ENCODE measurements at places on chromosomes 3 and 15.
A peak's percentile ranks its signal among the peaks of the same experiment; 100 is the strongest.

DNA sequence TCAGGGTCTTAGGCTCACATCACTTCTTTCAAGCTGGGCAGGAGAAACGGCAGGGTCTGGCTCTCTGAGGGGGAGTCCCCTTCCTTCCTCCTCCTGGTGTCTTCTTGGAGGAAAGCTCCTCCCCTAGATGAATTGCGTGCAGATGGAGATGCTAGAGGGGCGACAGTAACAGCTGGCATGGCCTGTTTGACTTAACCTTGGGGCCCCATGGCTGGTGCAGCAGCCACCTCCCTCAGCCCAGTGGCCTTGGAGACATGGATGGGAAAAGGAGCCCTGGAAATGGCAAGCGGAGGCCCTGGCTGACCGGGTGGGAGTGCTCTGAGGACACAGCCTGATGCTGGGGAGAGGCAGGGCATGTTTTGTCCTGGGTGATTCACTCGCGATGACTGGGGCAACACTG is 20.2 kb downstream of the PAK6 start:
- DNase-seq, result no peak

- DNase-seq, result no peak
Measured at GRCh38 chr3:122055215-122055614, at the start of gene CD86. Gene CD86, plus strand, starts transcription at chr3:122055362. Its CDS starts 128 bp downstream, at chr3:122055490.

- peak; percentile 7 for DNase-seq
Measured at GRCh38 chr3:154615471-154615870, 185.5 kb upstream of the GPR149 start.

DNA sequence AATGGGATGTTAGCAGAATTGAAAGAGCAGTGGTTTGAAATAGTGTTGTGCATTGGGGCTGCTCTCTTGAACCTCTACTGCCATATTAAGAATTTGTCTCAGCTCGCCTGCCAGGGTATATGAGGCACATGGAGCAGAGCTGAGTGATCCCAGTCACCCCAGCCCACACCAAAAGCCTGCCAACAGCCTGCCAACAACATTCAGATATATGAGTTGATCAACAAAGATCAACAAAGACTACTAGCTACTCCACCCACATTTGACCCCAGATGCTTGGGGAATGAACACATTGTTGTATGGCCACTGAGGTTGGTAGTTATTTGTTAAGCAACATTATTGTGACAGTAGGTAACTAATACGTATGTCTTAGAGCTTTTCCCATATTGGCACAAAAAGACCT is 570.9 kb upstream of the IL12A start:
- peak; percentile 17 for DNase-seq

DNA sequence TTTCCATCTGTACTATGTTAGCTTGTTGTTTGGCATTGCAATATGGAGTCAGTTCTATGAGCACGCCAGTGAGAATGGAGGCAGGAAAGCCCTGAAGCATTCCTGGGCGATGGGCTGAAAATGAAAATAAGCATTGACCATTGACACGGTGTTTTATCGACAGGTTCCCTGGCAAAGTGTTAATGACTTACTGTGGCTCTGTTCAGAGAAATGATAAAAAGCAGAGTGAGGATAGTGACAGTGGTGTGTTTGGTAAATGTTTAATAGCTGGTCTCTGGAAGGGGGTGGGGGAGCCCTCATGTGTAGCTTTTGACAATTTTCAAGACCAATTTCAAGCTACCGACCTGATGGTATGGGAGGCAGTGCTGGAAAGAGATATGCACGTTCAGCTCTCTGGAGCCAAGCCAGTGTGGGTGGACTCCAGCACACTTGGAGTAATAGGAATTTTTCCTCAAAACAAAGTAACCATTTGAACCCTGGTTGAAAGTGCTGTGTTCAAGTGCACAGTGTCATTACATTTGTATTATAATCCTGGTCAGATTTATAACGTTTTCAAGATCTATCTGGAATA is 341.7 kb upstream of the ROBO2 start:
- DNase-seq, result no peak

- DNase-seq, result no peak
Measured at GRCh38 chr3:25572919-25573385, 91.8 kb downstream of the TOP2B start.

- peak; percentile 48 for DNase-seq
Measured at GRCh38 chr15:88913017-88913849, at the start of gene MFGE8. Gene MFGE8, minus strand, starts transcription at chr15:88913379. Its CDS starts 60 bp downstream, at chr15:88913319.

- DNase-seq, result no peak
Measured at GRCh38 chr3:51717446-51717845, 10.6 kb downstream of the GRM2 start.

GRCh38 chr3:123383091-123384053 is 65.5 kb downstream of the ADCY5 start:
- DNase-seq, result peak; percentile 19

DNA sequence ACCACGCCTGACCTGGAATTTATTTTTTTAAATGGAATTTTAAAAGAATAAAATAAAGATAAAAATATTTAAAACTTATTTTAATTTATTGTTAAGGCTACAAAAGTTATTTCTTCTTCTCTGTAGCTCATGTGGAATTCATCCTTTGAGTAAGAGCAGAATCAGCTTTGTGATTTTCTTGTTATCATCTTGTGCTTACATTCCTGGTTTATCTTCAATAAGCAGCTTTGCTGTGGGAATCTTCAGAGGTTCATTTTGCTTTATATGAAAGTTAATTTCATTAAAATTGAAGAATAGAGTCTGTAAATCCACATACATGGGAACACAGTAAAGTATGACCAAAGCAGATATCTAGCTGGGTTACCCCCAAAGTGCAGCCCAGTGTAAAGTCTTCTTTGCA is 35.4 kb upstream of the ARL8B start:
- no peak for DNase-seq

- DNase-seq, result no peak
Measured at GRCh38 chr3:10964537-10965167, 27.9 kb upstream of the SLC6A1 start.

GRCh38 chr3:122299872-122300460 is 25.1 kb upstream of the CSTA start:
- DNase-seq, result no peak

DNA sequence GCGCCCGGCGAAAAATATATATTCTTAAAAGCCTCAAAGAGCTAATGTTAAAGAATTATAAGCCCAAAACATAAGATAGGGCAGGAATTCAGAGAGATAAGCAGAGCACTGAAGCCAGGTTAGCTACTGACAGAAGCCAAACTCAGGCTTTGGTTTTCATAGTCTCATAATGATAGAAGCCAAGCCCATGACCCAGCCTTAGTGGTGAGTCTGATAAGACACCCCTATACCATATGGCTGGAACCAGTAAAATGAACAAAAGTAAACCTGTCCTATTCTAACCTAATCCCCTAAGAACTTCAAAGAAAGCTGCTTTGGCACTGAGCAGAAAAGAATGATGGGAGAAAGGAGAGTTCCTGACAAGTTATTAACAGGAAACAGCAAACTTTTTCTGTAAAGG is 25.9 kb downstream of the MYO9A start:
- no peak for DNase-seq

- no peak for DNase-seq
Measured at GRCh38 chr3:125134952-125135351, 77.6 kb downstream of the SLC12A8 start.

- no peak for DNase-seq
Measured at GRCh38 chr3:36488077-36488789, 107.9 kb downstream of the STAC start.

- no peak for DNase-seq
Measured at GRCh38 chr3:9066141-9066540, 102.9 kb upstream of the RAD18 start.

GRCh38 chr3:109187390-109187789 is 50.9 kb downstream of the C3orf85 start:
- no peak for DNase-seq

GRCh38 chr3:126536126-126536525 is 12.2 kb downstream of the CHST13 start:
- no peak for DNase-seq

DNA sequence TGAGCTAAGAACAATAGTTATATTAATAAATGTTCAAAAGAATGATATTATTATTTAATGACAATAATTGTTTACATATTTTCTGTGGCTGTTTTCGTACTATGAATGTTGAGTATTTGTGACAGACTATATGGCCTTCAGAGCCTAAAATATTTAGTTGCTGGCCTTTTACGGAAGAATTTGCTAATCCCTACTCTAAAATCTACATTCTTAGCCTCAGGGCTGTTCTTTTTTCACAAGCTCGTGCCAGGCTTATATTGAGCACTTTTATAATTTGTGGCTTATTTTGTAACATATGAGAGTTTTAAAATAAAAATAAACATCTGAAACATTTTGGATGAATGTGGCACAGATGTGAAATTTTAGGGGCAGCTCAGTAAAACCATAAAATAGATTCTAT is 79.9 kb downstream of the KCNH8 start:
- DNase-seq, result no peak

DNA sequence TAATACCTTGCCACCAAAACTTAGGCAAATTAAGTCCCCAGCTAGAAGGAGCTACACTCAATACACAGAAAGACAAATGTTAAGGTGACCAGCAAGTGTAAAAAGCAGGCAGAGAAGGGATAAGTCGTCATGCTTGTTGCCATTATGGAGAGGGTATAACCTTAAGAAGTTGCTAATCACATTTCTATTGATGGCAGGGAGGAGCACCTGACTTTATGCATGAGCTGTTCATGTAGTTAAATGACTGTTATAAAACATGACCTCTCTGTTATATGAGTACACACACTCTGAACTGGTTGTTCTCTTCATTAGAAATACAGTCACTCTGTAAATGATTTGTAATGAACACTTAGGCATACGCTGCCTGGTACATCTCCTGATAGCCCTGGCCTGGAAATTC is 6.6 kb upstream of the CCNL1 start:
- DNase-seq, result no peak

GRCh38 chr15:59976480-59977271 is 27.4 kb upstream of the FOXB1 start:
- DNase-seq, result no peak

- DNase-seq, result peak; percentile 52
Measured at GRCh38 chr3:194322678-194323211, 28.4 kb downstream of the CPN2 start.

DNA sequence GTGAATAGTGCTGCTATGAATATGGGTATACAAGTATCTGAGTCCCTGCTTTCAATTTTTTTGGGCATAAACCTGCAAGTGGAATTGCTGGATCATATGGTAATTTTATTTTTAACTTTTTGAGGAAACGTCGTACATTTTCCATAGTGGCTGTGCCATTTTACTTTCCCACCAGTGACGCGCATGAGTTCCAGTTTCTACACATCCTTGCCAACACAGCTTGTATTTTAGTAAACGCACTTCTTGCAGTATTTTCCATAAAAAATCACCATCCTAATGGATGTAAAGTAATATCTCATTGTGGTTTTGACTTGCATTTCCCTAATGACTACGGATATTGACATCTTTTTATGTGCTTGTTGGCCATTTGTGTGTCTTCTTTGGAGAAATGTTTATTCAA is 105.0 kb downstream of the NFKBIZ start:
- DNase-seq, result no peak

GRCh38 chr3:62046326-62046725 is 327.0 kb downstream of the FEZF2 start:
- DNase-seq, result peak; percentile 41

DNA sequence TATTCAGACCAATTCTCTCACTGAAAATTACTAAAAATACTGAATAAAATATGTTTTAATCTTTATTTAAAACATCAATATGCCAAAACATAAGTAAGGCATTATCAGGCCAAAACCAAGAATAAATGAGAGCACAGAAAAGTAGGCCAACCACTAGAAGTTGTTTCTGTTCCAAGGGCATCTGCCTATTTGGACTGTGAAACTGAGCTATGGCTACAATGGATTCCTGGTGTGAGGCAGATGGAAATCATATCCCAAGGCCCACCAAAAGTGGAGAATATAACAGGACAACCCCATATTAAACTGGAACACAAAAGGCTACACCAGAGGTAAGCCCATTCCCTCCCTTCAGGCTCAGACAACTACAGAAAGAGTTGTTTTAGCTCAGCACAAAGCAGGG is 302.8 kb upstream of the IL12A start:
- no peak for DNase-seq

DNA sequence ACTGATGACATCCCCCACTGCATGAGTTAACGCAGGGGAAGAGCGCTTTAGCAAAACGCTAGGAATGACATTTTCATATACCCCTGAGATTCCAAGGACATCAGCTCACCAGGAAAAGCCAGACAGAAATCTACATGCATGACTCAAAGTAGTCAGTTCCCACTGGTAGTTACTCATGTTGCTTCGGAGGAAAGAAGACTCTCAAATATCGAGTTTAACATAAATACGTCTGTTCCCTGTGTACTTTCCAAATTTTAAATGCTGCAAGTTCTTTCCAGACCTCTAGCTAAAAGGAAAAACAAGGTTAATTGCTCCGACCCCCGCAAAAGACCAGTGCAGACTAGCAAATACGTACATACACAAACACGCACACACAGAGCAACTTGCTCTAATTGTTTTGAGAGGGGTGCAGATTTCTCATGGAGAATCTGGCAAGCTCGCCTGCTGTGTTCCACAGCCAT is 115.4 kb upstream of the PRICKLE2 start:
- DNase-seq, result peak; percentile 89

DNA sequence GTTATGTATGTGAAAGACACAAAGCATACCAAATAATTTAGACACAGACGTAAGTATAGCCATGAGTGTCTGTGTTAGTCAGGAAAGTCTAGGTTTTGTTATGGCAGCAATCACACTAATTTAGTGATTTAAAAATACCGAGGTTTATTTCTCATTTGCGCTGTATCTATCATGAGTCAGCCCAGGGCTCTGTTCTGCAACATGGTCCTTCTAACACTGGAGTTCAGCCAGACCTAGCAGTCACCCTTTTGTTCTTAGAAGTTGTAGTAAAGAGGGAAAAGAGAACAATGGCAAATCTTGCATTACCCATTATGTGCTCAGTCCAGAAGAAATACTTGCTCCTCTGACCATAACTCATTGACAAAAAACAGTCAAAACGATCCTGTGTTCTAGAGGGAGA is 311.5 kb downstream of the NLGN1 start:
- peak; percentile 31 for DNase-seq

- no peak for DNase-seq
Measured at GRCh38 chr15:53758412-53758811, 1.1 kb downstream of the WDR72 start.

All from skeletal muscle cell (primary cell).